ENCODE measurements at places on chromosomes 1 and 21.

DNA sequence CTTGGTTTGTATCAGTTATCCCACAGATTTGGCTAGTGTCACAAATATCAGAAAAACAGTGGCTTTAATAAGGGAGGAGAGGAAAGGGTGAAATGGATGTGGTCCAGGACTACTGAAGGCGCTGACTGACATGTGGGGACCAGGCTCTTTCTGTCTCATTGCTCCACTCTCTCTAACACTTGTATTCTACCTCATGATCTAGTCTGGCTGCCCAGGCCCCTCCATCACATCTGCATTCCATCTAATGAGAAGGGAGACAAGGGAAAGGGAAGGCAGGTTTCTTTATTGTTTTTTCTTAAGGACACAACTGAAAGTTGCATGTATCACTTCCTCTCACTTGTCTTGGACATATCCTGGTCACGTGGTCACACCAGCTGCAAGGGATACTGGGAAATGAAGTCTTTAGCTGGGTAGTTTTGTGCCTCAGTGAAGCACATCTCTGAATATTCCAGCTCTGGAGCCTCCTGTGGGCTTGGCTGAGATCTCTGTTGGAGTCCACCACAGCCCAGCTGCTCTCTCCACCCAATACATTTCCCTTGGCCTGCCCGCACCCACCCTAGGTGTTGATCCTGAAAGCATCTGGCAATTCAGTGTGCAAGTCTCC, 42.0 kb upstream of the PADI2 start:
- DNase-seq = no peak

DNA sequence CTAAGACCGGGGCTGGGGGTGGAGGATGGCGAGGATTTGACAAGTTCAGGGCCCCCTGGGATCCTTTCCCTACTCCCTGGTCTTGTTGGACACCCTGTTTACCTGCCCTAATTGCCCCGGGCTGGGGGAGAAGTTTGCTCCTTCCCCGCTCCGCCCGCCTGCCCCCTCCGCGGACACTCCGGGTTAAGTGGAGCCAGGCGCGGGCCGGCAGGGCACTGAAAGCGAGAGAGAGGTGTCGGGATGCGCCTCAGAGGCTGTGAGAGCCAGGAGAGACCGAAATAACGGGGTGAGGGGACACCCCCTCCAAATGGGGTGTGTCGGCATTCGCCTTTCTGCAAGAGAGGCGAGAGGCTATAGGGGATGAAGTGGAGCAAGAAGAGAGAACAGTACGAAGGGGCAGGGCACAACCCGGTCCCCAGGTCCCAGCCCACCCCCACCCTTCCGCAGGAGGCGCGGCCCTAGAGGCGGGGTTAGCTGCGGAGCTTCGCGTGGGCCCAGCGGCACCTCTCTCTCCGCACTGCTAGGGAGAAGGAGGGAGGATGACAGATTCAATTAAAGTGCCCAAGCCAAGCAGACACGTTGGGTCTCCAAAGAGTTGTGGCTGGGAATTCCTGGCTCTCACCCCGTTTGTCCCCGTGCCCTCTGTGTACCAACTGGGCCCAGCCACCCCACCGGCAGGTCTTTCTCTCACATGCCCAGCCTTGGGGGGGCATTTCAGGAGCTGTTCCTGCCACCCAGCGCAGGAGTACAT, 3.8 kb downstream of the EFNA3 start:
- no peak for DNase-seq

- no peak for DNase-seq
These were observed 8.3 kb downstream of the OTUD7B start for GRCh38 chr1:150002217-150002616.

GRCh38 chr1:157090771-157091170, 8.8 kb downstream of the ETV3L start:
- DNase-seq = no peak

- no peak for DNase-seq
These were observed 43.7 kb downstream of the TP53BP2 start for GRCh38 chr1:223802032-223802431.

- no peak for DNase-seq
These were observed 10.7 kb downstream of the NKAIN1 start for GRCh38 chr1:31228986-31229385.

DNA sequence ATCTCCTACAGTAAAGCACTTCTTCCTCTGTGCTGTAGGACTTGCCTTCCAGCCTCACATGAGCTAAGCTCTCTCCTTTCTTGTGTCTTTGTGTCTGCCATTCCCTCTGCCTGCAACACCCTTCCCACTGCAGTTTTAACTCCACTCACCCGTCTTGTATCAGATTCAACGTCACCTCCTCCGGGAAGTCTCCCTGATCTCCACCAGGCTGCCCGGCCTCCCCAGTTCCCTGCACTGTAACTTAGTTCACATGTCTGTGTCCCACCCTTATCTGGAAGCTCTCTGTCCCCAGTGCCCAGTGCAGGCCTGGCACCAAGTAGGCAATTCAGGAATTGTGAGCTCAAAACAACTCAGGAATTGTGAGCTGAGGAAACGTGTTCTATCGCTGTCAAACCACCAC, 96.4 kb downstream of the GLIS1 start:
- DNase-seq = no peak

DNA sequence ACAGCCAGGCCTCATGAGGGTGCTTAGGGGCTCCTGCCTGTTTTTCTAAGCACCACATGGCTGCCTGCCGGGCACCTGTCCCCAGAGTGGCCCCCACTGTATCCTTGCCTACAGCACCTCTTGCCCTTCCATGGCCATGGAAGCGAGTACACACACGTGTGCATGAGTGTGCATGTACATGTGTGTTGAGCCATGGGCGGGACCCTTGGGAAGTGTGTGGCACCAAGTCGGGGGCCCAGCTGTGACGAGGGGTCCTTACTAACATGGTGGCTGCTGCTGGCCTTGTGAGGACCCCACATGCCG, 25.8 kb downstream of the KRTAP10-1 start:
- DNase-seq = no peak

GRCh38 chr1:12460121-12460520, 157.9 kb downstream of the DHRS3 start:
- no peak for DNase-seq

DNA sequence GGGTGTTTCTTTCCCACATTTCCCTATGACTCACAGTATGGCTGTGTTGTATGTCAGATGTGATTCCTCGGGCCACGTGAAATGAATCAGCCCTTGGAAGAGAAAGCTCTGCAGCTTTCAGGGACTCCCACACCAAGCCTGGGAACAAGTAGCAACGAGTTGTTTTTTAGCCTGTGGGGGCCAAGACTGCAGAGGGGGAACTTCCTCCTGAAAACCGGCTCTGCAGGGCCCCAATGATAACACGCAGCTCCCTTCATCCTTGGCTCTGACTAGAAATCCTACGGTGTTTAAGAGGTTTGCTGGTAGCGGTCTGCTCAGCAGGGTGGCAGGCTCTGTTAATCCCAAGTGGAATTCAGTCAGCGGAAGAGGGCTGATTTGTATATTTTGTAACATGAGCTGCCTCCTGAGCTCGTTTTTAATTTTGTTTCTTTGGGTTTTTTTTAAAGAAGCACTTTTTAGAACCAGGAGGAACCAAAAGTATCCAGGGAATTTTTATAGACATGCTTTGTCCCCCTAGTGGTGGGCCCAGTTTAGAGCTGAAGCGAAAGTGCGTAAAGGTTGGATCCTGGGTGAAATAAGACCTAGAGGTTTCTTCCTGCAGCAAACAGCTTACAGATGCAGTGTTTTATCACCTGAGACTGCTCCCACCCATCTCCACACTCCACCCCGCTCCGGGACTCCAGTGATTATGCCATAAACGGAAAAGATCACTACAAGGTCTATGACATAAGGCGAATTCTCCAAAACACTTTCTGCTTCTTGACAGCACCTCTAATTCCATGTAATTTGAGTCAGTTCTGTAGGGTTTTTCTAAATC, 48.8 kb downstream of the LAMC2 start:
- no peak for DNase-seq

DNA sequence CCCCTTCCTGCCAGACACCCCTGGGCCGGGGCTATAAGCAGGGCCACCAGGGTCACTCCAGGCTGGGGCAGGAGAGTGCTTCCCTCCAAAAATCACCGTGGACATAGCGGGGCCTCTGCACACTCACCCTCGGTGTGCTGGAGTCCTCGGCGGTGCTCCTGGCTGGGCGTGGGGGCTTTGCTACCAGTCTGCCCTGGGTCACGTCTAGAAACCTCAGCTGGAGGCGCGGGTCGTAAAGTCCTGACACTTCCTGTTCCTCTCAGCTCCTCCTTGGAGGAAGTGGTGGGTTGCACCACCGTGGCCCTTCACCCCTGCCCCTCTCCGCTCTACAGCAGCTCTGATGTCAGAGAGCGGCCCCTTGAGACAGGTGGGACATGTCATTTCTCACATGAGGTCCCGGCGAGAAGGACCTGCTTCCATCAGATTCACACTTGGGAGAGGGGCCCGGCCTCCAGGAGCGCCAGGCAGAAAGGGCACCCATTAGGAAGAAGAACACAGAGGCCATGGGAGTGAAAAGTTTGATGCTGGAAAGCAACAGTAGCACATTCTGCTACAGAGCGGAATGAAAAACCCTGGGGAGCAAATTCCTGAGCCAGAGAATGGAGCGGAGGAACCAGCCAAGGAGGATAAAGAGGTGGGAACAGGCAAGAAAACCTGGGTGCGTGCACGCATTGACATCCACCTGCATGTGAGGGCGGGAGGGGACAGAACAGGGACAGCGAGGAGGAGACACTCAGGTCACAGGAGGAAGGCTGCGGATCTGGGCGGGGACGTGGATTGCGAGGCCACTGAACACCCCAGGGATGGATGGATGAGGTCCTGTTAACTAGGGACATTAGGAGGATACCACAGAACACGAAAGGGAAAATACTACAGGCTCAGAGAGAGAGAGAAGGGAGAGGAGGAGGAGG, at the start of gene ITGB2:
Gene ITGB2 (minus strand): TSS at position 206 of the 911 bp plus-strand sequence. CDS start 10,117 bp downstream, outside the sequence.
- DNase-seq = no peak

GRCh38 chr21:34335316-34335715, 28.5 kb upstream of the KCNE2 start:
- DNase-seq = no peak

DNA sequence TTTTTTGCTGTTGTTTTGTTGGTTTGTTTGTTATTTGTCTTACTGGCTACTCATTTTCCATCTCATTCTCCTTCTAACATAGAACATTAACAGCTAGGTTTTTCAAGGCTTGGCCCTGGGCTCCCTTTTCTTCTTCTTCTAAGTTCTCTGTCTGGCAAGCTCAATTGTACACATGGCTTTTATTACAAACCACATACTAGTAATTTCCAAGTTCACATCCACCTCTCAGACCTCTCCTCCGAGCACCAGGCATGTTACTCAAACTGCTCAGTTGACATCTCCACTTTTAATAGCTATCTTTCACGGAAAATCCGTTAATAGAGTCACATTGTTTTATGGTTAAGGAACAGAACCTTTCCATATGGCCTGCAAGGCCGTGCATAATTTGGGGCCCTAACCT, 736.9 kb upstream of the ADAMTS5 start:
- no peak for DNase-seq

- DNase-seq = no peak
These were observed 278.0 kb downstream of the HLX start for GRCh38 chr1:221157026-221157761.
